Type B pancreatic cell (in vitro differentiated cells): ENCODE measurements at places on chromosomes 3 and 15. TPM values are rescaled to one million over a fixed set of nuclear protein-coding genes. Genes with fewer than 3 reads are reported as not detected.
A peak's percentile ranks its signal among the peaks of the same experiment; 100 is the strongest.

LYZL4 gene
- 0.36 TPM in 1 of 2 replicates, not detected in the other for total RNA-seq

GCSAM gene
- not detected in 2 replicates for total RNA-seq

CKMT1B gene
- 41.2 and 73.2 TPM in 2 replicates for total RNA-seq

CDC25A gene
- 13.0 and 28.0 TPM in 2 replicates for total RNA-seq

EBLN2 gene
- total RNA-seq = 6.3 and 6.4 TPM in 2 replicates

SYNPR gene
- 0.55 and 2.3 TPM in 2 replicates for total RNA-seq

SPINT1 gene
- total RNA-seq = 156 and 401 TPM in 2 replicates

EOMES gene
- total RNA-seq = not detected in 2 replicates

MME gene
- 50.3 and 65.8 TPM in 2 replicates for total RNA-seq

DNA sequence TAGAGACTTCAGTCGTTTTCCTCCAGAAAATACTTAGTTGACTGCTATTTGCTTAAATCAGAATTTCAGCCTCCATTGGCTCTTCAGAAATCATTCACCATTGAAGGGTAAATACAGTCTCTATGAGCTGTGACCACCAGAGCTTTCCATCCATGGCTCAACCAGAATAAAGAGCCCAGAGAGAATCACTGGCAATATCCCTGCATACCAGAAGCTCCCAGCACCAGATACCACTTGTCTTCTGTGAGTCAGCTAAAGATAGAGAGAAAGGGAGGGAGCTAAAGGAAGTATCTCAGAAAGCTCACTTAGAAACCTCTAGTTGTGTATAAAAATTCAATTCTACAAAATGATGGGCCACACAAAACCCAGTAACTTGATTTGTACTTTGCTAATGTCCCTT lies 115.2 kb upstream of the TMCO5A start:
- H3K27me3 ChIP-seq = no peaks in the 10 kb centered on the region
- no peaks in the 10 kb centered on the region for H3K4me1 ChIP-seq
- DNase-seq = no peak
- H3K36me3 ChIP-seq = no peaks in the 10 kb centered on the region

GRCh38 chr15:52109559-52110451 lies 2.8 kb downstream of the BCL2L10 start:
- DNase-seq = no peak
- no peak overlapping the region for H3K27ac ChIP-seq
- H3K36me3 ChIP-seq = no peaks in the 10 kb centered on the region
- H3K4me3 ChIP-seq = no peak overlapping the region
- H3K27me3 ChIP-seq = peaks cover 10% of the 10 kb centered on the region

GRCh38 chr15:67575039-67575502 lies 32.6 kb downstream of the MAP2K5 start:
- no peak overlapping the region for H3K27ac ChIP-seq
- H3K4me1 ChIP-seq = peaks cover 19% of the 10 kb centered on the region
- H3K4me3 ChIP-seq = no peak overlapping the region
- peaks cover 14% of the 10 kb centered on the region for H3K36me3 ChIP-seq
- H3K27me3 ChIP-seq = no peaks in the 10 kb centered on the region

DNA sequence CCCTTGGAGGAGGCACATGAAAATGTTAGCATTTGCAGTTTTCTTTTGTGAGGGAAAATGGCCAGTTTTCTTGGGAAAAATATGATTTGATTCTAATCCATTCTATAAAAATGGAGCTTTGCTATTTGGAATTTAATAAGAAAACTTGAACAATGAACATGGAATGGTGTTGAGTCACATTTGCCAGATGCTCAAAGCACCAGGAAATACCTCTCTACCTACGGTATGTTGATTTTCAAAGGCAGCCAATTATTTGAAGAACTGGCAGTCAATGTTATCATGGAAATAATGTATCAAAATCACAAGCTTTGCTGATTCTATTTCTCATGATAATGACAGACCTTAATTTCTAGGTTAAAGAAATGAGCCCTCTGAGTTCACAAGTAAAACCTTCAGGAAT lies 14.9 kb downstream of the NME9 start:
- H3K27me3 ChIP-seq = peaks cover 25% of the 10 kb centered on the region
- no peak overlapping the region for H3K27ac ChIP-seq
- no peaks in the 10 kb centered on the region for H3K4me1 ChIP-seq
- no peak overlapping the region for H3K4me3 ChIP-seq
- no peak for DNase-seq
- H3K36me3 ChIP-seq = no peaks in the 10 kb centered on the region

GRCh38 chr3:31159331-31160039 lies 265.0 kb upstream of the GADL1 start:
- no peaks in the 10 kb centered on the region for H3K27me3 ChIP-seq
- H3K27ac ChIP-seq = no peak overlapping the region
- peaks cover 7% of the 10 kb centered on the region for H3K4me1 ChIP-seq
- no peaks in the 10 kb centered on the region for H3K36me3 ChIP-seq
- no peak for DNase-seq
- no peak overlapping the region for H3K4me3 ChIP-seq

- no peaks in the 10 kb centered on the region for H3K4me1 ChIP-seq
- no peak overlapping the region for H3K4me3 ChIP-seq
- H3K27me3 ChIP-seq = peaks cover 73% of the 10 kb centered on the region
- no peak for DNase-seq
- no peak overlapping the region for H3K27ac ChIP-seq
Measured at GRCh38 chr15:29570121-29570947, 251.9 kb downstream of the TJP1 start.

DNA sequence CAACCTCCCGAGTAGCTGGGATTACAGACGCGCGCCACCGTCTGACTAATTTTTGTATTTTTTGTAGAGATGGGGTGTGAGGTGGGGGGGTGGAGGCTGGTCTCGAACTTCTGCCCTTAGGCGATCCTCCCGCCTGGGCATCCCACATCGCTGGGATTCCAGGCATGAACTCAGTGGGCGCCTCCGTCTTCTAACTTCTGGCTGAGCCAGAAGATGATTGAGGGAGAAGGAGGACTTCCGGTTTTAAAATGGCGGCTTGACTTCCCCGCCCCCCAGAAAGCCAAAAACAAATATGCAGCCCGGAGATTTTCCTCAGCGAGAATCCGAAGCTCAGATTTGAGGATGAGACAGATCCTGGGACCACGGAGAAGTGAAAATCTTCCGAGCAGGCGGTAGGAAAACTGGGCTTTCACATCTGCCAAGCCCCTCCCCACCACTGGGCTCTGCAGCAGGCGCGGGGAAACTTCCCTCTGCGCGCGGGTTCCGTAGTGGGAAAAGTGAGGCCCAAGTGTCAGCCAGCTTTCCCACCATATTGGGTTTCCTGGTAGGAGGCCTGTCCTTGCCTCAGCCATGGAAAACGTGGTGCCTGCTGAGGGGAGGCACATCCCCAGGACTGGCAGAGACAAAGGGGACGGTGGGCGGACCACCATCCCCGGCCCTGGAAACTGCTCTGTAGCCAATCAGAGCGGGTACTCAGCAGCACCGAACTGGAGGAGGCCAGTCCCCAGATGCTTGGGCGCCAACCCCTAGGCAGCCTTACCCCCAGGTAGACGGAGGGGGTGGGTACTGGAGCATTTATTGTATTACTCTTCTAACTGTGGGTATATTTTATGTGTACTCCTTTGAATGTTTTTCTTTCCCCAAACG lies 17.3 kb downstream of the CHST14 start:
- peaks cover 2% of the 10 kb centered on the region for H3K27me3 ChIP-seq
- no peak overlapping the region for H3K4me3 ChIP-seq
- H3K4me1 ChIP-seq = no peaks in the 10 kb centered on the region
- H3K36me3 ChIP-seq = no peaks in the 10 kb centered on the region
- no peak overlapping the region for H3K27ac ChIP-seq
- DNase-seq = no peak

DNA sequence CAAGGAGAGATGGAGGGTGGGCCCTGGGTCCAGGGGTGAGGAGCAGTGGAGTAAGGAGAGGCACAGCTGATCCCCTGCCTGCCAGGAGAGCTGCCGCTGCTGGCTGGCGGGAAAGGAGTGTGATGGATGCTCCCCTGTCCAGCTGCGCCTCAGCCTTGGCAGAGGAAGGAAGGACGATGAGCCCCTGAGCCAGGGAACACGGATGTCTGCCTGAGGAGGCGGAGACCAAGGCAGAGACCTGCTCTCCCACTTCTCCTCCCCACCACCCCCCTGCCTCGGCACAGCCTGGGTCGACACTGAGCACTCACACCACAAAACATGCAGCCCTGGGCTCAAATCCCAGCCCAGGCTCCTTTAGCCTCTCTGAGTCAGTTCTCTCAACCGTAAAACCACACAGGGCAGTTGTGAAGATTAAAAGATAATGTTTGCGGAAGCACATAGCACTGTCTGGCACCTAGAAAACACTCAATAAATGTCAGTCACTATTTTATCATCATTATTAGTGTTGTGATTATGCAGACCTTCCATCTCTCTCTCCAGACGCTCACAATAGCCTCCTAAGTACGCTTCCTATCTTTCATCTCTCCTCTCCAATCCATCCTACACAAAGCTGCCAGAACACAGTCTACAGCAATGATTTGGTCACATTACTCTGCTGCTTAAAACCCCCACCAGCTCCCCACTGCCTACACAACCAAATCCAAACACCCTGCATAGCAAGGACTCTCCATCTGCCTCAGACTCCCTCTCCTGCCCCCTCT lies 52.2 kb downstream of the SEMA5B start:
- H3K4me1 ChIP-seq = peaks cover 38% of the 10 kb centered on the region
- no peak overlapping the region for H3K27ac ChIP-seq
- DNase-seq = no peak
- H3K36me3 ChIP-seq = no peaks in the 10 kb centered on the region
- H3K27me3 ChIP-seq = peaks cover 32% of the 10 kb centered on the region

DNA sequence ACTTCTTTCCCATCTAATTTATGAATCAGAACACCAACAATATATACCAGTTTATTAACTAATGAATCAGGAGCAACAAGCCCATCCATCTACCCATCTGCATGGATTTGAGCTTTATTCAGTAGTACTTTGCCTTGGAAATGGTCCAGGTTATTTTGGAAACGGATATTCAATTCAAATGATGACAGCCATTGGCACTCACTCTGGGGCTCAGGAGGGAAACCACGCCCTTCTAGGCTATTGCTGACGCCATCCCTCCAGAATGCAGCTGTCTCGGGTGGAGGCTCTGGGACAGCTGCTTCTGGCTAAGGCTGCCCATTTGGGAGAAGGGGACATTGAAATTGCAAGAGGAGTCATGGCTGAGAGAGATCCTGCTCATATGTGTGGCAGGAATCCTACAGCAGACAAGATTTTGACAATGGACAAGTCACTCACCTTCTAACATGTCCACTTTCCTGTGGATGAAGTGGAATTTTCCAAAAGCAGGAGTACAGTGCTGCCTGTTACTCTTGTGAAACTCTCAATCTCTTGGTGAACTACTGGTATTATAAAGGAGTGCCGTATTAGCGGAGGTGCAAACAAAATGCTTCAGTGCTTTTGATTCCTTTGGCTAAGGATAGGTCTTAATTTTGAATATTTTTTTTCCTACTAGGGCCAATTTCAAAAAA lies 29.3 kb upstream of the TRAK1 start:
- peaks cover 33% of the 10 kb centered on the region for H3K4me1 ChIP-seq
- no peaks in the 10 kb centered on the region for H3K36me3 ChIP-seq
- H3K27me3 ChIP-seq = no peaks in the 10 kb centered on the region
- peak overlapping the region; percentile 85 for H3K27ac ChIP-seq

DNA sequence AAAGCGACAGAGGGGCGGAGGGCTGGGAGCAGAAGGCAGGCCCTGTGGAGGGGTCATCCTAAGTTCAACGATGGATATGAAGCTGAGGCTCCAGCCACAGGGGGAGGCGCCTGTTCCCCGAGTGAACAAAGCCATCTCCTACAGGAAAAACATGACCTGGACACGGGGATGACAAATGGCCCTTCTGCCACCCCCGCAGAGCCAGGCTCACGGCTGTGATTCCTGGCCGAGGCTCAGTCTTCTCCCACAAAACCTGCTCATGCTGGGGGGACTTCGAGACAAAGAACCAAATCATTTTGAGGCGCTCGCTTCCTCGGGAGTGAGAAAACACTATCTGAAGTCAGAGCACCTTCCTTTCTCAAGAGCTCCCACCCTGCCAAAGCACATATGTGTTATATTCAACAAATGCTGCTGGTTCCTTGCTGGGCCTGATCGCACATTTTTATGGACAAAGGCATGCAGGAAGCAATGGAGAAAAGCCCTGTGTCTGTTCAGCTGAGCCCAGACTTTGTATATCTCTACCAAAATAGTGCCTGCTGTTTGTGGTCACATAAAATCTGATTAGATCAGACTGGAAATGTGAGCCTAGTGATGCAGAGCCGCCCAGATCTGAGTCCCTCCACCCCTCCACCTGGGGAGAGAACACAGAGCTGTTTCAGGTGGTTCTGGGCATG lies 5.6 kb downstream of the RBP1 start:
- H3K27ac ChIP-seq = peak overlapping the region; percentile 55
- peaks cover 24% of the 10 kb centered on the region for H3K36me3 ChIP-seq
- H3K27me3 ChIP-seq = no peaks in the 10 kb centered on the region

DNA sequence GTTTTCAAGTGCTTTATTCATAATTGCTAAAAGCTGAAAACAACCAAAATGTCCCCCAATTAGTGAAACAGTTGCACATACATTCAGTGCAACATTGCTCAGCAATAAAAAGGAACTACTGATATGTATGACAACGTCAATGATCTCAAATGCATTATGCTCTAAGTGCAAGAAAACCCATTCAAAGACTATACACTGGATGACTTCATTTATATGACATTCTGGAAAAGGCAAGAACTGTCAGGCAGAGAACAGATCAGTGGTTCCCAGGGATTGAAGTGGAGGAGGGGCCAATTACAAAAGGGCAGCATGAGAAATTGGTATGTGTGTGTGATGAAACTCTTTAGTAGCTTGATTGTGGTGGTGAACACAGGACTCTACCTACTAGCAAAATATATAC lies 585.6 kb downstream of the TBL1XR1 start:
- H3K27me3 ChIP-seq = no peaks in the 10 kb centered on the region
- DNase-seq = no peak
- H3K27ac ChIP-seq = no peak overlapping the region
- no peak overlapping the region for H3K4me3 ChIP-seq
- no peaks in the 10 kb centered on the region for H3K4me1 ChIP-seq
- H3K36me3 ChIP-seq = no peaks in the 10 kb centered on the region

- no peak for DNase-seq
- no peaks in the 10 kb centered on the region for H3K36me3 ChIP-seq
- no peaks in the 10 kb centered on the region for H3K4me1 ChIP-seq
- H3K27ac ChIP-seq = no peak overlapping the region
- H3K4me3 ChIP-seq = no peak overlapping the region
- no peaks in the 10 kb centered on the region for H3K27me3 ChIP-seq
Measured at GRCh38 chr3:143910756-143911155, 60.9 kb upstream of the DIPK2A start.

DNA sequence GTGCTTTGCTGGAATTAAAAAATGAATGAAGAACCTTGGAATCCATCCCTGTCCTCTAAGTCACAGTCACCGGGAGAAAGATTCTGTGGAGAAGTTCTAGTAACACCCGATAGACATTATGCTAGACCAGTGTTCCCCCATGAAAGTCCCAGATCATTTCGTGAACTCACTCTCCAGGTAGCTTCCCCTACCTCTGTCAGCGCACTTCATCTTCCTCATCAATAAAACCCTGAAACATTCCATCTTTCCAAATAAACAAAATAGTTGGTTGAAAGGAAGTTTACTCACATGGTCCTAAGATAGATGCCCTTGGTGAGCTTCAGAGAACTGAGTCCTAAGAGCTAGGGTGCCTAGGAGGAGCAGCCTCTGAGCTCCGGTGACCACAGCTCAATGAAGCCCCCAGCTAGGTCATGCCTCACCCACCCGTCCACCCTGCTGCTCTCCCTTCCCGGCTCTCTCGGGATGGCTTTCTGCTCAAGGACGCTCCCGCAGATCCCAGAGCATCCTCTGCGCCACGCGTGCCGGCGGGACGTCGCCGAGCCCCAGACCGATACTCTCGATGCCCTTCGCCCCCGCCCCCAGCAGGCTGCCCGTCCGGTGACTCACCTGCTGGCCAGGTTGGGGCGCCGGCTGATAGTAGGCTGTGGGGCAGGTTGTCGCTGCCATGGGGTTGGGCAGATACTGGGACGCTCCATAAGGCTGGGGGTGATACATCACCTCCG lies 776 bp downstream of the VGLL3 start:
- DNase-seq = peak; percentile 73
- peak overlapping the region; percentile 84 for H3K4me3 ChIP-seq
- H3K27ac ChIP-seq = peak overlapping the region; percentile 64
- peaks cover 29% of the 10 kb centered on the region for H3K27me3 ChIP-seq
- H3K4me1 ChIP-seq = peaks cover 18% of the 10 kb centered on the region
